Dermis microvascular lymphatic vessel endothelial cell (primary cell): ENCODE measurements at places on chromosomes 7 and 10. TPM values are rescaled to one million over a fixed set of nuclear protein-coding genes. Genes with fewer than 3 reads are reported as not detected.
A peak's percentile ranks its signal among the peaks of the same experiment; 100 is the strongest.

DNA sequence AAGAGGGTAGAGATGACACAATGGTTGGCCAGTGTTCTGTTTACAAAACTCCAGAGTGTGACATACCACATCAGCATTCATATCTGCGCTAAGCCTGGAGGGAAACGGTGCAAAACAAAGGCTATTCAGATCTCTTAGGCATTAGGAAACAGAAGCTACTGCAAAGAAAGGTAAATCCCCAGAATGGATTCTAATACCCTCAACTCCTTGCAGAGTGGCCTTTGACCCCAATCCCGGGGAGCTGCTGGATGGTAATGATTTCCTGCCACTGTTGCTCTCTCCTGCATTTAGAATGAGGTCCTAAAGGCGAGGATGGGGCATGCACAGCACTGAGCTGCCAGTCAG, 65.2 kb downstream of the AOAH start:
- peak; percentile 97 for DNase-seq

HOXA10 gene
- total RNA-seq = 0.90 and 2.3 TPM in 2 replicates

GRCh38 chr7:32275216-32276009, 205.2 kb upstream of the PDE1C start:
- no peak for DNase-seq

GRCh38 chr7:106865130-106866041, at the start of gene PIK3CG:
Gene PIK3CG, plus strand, starts transcription at chr7:106865282. Its CDS starts 2,280 bp downstream, at chr7:106867562.
- peak; percentile 11 for DNase-seq

DNA sequence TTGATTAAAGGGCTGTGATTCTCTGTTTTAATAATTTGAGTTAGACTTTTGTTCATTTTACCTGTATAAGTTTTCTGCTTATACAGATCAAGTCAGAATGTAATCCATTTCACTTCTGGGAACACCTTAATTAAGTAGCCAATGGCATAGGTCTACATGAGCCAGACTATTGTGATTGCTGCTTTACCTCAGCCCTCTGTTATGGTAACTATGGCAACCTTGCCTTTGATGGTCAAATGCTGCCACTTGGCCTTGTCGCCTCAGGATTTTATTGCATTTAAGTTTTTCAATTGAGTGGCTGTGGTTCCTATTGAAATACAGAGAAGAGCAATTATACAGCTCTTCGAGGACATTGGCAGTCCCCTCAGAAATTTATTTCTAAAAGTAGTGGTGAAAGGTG, 64.3 kb upstream of the TMEM106B start:
- DNase-seq = no peak

GRCh38 chr7:76089865-76090475, 42.1 kb downstream of the MDH2 start:
- DNase-seq = no peak

GRCh38 chr10:116892907-116893685, 43.8 kb downstream of the ENO4 start:
- DNase-seq = no peak

GRCh38 chr7:129055294-129055816, 444 bp upstream of the TNPO3 start:
- DNase-seq = no peak

DNA sequence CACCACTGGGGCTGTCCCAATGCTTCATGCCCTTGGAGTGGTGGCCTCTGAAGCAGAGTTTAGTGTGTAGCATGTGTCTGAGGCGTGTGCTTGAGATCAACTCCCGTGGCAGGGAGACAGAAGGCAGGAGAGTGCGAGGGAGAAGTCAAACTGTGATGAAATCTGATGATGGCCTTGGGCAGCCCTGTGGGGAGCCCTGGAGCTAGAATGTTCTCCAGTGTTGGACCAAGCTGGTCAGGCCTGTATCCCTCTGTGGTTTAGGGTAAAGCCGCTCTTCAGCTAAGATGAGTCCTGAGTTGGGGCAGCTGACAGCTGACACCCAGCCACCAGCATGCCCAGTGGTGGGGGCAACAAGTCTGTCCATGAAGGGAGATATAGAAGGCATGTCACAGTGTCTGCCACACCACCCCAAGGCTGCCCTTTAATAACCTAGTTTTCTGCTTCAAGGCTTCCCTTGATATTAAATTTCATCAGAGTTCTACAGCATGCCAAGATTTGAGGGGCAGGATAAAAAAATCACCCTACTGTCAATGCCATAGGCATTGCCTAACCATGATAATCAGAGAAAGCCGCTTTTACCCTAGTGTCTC, 170.5 kb upstream of the SVIL start:
- DNase-seq = no peak

DIP2C gene
- total RNA-seq = 4.5 and 13.4 TPM in 2 replicates

MEOX2 gene
- 2.1 and 3.1 TPM in 2 replicates for total RNA-seq

- peak; percentile 77 for DNase-seq
These were observed 47.8 kb downstream of the CPEB3 start for GRCh38 chr10:92242910-92243671.

DNA sequence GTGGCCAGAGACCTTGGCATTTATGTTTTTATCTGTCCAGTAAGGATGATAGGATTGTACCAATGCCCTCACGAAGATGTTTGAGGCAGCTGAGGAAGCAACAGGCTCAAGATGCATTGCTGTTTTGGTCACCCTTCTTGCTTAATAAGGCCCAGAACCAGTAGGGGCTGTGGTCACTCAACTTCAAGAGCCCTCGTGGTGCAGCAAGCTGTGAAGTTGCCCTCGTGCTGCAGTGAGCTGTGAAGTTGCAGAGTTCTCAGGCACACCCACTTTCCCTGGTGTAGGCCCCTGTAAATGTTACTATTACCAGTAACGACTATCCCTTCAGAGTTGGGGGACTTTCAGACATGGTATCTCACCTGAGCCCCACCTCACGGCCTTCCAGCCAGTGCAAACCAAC, 207.6 kb upstream of the LYZL1 start:
- no peak for DNase-seq

GRCh38 chr7:43653466-43653865, 70.6 kb downstream of the STK17A start:
- no peak for DNase-seq

DNA sequence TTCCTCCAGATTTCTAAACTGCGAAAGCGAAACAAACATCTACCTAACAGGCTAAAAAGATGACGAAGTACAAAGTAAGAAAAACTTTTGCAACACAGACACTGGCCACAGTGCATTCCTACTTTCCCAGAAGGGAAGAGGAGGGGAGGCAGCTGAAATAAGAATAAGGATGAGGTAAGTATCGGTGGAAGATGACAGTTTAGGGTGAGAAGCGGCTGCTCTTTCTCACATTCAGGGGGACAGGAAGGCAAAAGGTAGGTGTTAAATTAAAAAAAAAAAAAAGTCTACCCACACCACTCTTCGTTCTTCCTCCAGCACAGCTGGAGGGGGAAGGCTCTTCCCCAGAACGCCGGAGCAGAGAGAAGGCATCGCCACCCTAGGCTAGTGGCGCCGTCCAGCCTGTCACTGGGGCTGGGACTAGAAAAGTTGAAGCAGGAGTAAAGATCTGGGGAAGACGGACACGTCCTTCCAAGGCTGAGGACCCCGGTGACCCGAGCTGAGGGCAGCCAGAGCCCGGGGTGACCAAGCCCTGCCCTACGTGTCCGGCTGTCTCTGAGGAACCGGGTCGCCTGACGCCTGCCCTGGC, 846 bp downstream of the DNAJC1 start:
- no peak for DNase-seq

LIPJ gene
- not detected in 2 replicates for total RNA-seq

GRCh38 chr10:74189999-74190421, 39.0 kb downstream of the ADK start:
- no peak for DNase-seq

DNA sequence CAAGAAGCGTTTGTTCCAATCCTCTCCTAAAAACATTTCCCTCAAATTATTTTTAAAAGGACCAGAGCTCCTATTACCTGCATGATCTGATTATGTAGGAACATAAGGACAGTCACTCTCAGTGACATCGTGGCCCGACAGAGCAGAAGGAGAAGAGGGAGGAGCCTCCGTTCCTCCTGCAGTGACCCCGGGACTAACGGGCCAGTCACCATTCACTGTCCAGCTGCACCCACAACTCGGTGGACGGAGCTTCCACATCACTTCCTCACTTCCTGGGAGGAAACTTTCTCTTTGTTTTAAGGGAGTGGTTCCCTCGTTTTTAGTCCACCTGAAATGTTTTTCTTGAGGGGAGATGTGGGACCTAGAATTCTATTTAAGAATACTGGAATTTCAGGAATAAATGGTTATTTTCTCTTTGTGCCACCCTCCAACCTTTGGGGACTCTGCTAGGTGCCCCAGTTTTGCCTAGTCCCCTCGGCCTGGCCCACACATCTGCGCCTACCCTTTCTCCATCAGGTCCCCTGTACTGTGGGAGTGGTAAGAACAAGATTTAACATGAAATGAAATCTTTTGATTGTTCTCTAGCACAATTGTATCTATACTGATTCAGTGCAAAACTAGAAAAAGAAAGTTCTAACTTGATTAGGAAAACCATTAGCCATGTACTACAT, 173.5 kb upstream of the RNF32 start:
- DNase-seq = no peak

DNA sequence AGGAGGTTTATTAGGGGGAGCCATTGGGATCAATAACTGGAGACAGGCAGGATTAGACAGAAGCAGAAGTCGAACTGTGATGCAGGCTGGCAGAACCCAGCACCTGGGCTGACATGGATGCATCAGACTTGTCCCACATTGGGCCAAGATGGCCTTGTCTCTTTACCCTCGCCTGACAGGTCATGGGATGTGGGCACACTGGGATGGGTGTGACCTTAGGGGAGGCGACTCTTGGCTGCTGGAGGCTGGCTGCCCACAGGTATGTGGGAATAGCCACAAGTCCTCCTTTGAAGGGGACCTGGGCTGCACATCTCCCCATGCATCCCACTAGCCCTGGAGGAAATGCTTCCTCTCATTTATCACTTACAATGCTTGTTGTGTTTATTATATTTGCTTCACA, 17.3 kb downstream of the NFE2L3 start:
- no peak for DNase-seq

DNA sequence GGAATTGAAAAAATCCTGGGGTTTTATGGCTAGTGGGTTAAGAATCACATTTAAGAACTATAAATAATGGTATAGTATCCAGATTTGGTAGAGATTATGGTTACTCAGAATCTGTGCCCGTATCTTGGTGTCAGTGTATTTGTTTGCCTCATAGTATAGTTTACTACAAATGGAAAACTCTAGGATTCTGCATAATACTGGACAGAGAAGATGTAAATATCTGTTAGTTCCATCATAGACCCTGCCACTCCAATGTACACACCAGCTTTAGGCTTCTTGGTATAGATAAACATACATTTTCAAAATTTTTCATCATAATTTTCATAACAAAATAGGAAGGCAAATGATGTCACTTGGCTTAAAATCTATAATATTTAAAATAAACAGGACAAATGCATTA, 108.1 kb downstream of the CFTR start:
- DNase-seq = no peak

- no peak for DNase-seq
These were observed 45.9 kb upstream of the BET1 start for GRCh38 chr7:94050046-94050445.

SPDYE16 gene
- 0.13 TPM in 1 of 2 replicates, not detected in the other for total RNA-seq

- no peak for DNase-seq
These were observed 669.5 kb upstream of the GHITM start for GRCh38 chr10:83469728-83470331.

GRCh38 chr7:3232228-3232627, 68.8 kb upstream of the SDK1 start:
- no peak for DNase-seq

TMEM176A gene
- not detected in 2 replicates for total RNA-seq

- DNase-seq = no peak
These were observed 3.2 kb upstream of the MRPS24 start for GRCh38 chr7:43872406-43873110.
